ENCODE measurements at places on chromosomes 12 and 14.

GRCh38 chr14:90560558-90560957, 163.7 kb downstream of the CALM1 start:
- no peak for DNase-seq

- no peak for DNase-seq
Measured at GRCh38 chr12:109222062-109222461, 87.0 kb downstream of the FOXN4 start.

DNA sequence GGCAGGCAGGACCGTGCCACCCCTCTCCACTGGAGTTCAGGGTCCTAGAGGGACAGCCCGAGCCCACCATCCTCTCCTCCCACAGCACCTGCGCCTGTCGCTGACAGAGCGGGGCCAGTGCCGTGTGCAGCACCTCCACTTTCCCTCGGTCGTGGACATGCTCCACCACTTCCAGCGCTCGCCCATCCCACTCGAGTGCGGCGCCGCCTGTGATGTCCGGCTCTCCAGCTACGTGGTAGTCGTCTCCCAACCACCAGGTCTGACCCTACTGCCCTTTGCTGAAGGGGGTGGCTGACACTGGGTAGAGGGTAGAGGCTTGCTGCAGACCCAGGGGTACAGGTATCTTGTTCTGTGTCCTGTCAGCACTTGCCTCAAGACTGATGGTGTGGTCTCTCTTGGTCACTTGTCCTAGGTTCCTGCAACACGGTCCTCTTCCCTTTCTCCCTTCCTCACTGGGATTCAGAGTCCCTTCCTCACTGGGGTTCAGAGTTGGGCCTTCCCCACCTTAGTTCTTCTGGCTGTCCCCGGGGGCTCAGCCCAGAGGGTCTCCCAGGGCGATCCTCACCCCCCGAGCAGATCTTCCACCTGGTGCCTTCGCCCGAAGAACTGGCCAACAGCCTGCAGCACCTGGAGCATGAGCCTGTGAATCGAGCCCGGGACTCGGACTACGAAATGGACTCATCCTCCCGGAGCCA, 42.0 kb downstream of the SH2B3 start:
- no peak for DNase-seq

GRCh38 chr14:91185721-91186120, 58.8 kb downstream of the GPR68 start:
- DNase-seq: no peak

- DNase-seq: no peak
Measured at GRCh38 chr12:116882742-116883141, 1.5 kb upstream of the HRK start.

- DNase-seq: no peak
Measured at GRCh38 chr14:24368562-24369252, 723 bp downstream of the NFATC4 start.

DNA sequence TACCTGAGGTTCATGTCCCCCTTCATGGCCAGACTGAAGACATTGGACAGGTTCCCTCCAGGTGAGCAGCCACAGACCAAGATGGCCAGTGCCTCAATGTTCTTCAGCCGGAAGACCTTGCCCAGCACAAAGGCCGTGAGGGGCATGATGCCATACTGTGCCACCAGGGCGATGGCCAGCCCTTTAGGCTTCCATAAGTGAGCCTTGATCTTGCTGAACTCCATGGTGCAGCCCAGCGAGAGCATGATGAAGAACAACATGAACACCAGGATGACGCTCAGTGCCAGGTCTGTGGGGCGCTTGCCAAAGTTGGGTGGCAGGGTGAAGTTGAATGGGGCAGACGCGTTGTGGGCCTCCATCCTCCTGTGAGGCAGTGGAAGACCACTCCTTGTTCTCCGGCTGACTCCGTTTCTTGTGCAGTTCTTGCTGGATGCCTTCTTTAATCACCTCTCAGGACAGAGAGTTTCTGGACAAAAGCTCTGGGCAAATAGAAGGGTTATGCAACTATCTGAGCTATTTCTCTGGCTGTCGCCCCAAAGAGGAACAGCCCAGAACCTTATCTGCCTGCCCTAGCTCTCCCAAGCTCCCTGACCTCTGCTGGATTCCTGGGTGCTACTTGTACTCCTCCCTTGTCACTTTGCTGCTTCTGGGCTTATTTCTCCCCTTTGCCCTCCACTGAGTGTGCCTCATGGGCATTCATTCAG, at the start of gene SLC10A1:
Gene SLC10A1, minus strand, starts transcription at position 445 of the 704 bp plus-strand sequence. Its CDS starts 86 bp downstream, at position 359.
- no peak for DNase-seq

DNA sequence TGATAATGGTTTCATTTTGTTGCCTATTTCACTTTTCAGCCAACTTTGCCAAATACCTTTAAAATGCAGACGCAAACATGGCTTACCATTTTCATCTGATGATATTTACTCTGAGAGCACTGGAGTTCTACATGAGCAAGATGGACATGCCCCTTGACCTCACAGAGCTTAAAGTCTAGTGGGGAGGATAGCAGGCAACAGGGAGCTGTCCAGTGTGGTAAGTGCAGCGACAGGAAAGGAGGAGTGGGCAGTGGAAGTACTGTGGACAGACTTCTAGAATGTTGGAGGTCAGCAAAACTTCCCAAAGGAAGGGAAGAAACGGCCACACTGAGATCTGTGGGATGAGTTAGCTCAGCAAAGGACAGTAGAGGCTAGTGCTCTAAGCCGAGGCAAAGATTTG, 25.3 kb downstream of the LRIG3 start:
- no peak for DNase-seq

DNA sequence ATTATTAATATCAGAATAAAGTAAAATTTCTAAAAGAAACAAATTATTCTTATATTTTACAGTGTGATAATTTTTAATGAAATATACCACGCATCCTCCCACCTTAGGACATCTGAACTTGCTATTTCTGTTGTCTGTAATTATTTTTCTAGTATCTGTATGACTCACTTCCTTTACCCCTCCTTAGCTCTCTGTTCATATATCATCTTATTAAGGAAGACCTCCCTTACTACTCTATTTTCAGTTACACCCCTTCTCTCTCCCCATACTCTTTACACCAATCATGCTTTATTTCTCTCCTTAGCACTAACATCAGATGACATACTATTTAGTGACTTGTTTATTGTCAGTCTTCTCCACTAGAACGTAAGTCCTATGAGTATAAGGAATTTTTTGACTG, 34.2 kb upstream of the C12orf50 start:
- no peak for DNase-seq

DNA sequence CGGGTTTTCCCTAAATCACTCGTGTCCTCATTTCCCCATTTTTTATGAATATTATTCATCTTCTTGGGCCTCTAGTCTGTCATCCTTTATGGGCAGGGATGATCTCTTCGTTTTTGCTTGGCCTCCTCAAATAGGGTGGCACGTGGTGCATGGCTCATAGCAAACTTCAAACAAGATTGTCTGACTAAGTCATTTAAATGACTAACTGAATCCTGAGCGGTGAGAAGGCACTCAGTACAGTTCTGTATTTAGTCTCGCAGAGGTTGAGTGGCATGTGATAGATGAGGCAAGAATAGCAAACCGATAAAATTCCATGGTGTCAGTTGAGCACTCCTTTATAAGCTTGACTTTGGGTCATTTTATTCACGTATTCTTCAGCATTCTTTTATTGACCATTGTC, 5.7 kb upstream of the JDP2 start:
- peak; percentile 44 for DNase-seq

- no peak for DNase-seq
Measured at GRCh38 chr12:2803635-2804392, 8.7 kb upstream of the ITFG2 start.

DNA sequence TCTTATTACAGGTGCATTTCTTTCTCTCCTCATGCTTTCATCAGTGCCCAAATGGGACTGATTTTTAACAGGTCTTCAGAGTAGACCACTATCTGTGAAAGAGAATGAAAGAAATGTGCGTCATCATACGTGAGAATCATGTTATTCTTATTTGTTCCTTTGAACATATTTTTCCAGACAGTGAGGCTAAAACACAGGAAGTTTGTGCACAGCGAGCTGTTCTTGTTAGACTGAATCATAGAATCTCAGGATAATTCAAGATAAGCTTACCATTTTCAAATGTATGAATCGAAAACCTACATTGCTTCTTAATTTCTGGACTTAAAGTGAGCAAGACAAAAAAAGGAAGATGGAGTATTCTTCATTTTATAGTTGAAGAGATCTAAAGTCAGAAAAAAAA, 383.1 kb downstream of the EGLN3 start:
- no peak for DNase-seq

DNA sequence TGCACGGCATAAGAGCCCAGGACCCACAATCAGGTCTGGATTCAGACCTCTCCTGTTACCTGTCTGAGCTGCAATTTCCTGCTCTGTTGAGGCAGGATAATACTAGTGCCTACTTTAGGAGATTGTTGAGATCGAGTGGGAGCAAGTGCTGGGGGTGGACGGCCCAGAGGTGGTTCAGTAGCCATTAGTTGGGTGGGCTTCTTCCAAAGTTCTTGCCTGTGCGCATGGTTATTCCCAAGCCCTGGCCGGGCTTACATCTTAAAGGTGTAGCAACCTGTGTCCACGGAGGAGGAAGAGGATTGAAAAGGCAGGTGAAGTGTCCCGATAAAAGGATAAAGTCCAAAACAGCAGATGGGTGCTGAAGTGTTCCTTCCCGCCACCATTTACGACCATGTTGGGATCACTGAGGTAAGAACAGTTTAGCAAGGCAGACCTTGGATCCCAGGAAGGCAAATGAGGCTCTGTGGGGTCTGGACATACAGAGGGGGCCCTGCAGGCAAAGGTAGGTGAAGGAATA, 33.8 kb downstream of the ACACB start:
- no peak for DNase-seq

DNA sequence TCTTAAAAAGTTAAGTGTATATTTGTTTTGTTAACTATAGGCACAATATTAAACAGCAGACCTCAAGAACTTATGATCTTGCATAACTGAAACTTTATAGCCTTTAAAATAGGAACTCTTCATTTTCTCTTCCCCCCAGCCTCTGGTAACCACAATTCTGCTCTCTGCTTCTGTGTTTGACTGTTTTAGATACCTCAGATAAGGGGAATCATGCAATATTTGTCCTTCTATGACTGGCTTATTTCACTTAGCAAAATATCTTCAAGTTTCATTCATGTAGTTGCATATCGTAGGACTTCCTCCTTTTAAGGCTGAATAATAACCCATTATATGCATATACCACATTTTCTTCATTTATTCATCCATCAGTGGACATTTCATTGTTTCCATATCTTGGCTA, 131.3 kb downstream of the PTPRO start:
- DNase-seq: no peak

GRCh38 chr12:59077575-59078426, 157.5 kb upstream of the LRIG3 start:
- DNase-seq: no peak

DNA sequence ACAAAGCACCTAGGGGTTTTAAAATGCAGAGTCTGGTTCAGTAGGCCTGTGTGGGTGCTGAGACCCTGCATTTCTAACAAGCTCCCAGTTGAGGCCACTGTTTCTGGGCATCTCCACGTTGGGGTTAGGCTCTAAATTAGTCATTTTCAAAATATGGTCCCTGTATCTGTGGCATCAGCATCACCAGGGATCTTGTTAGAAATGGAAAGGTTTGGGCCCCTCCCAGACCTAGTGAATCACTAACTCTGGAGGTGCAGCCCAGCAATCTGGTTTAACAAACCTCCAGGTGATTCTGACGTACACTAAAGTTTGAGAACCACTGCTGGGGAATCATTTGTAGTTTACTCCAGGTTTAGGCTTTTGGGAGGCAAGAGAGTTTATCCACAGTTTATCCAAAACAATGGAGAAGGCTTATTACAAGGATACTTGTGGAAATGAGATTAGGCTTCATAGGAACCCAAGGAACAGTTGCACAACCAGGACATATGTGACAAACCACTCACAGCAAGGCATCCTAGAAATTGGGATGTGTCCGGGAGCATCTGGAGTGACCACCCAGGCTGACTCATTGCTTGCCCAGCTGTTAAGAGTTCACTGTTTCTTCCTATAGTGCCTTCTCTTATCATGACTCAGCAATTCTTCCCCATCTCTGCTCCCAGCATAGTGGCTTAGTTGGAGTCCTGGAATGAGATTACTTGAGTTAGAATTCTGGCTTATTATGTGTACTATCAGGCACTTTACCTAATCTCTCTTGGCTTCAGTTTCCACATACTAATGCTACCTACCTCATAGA, 71.6 kb upstream of the STXBP6 start:
- no peak for DNase-seq

- no peak for DNase-seq
Measured at GRCh38 chr14:99516871-99517642, 35.8 kb downstream of the CCNK start.

DNA sequence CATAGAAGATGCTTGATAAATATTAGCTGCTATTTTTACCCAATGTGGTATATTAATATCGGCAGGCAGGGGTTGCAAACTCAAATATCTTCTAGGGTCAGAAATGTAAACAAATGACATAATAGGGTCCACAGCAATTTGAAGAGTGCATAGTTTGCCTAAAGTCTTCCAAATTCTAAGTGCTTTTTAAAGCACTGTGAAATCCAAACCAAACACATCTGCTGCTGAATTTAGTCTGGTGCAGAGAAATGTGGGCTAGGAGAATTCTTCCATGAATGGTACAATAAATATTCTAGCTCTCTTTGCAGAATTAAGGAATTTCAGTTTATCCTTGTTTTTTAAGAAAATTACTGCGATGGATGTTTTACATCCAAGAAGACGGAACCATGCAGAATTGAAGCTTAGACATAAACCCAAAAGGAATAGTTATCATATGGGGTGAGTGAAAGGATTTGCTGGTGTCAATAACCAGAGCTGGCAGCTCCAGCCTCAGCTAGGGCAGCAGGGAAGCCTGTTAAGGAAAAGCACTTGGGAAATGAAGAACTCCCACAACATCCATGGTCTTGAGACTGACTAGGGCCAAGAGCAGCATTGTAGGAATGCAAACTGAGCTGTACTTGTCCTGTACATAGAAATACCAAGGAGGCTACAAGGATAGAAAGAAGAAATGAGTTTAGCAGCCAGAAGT, 65.5 kb downstream of the PTPRR start:
- no peak for DNase-seq

- no peak for DNase-seq
Measured at GRCh38 chr14:57461777-57462320, 31.8 kb downstream of the CCDC198 start.

DNA sequence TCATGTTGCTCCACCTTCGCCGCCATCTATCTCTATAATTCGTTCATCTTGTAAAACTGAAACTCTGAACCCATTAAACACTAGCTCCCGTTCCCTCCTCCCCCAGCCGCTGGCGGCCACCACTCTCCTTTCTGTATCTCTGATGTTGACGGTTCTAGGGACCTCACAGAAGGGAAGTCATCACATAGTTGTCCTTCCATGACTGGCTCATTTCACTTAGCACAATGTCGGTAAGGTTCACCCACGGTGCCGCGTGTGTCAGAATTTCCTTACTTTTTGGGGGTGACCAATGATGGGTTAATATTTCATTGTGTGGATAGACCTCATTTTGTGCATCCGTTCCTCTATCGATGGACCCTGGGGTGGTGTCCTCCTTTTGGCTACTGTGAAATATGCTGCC, 2.0 kb upstream of the CACNA2D4 start:
- no peak for DNase-seq

GRCh38 chr12:109477185-109477962, at the start of the genes KCTD10 and UBE3B:
KCTD10 (minus strand) TSS chr12:109477300; CDS start chr12:109477262, 38 bp downstream.
UBE3B (plus strand) TSS chr12:109477634; CDS start chr12:109483552, 5,918 bp downstream.
- DNase-seq: peak; percentile 78

- DNase-seq: no peak
Measured at GRCh38 chr12:99253068-99253467, 394.5 kb upstream of the GARIN6 start.

- no peak for DNase-seq
Measured at GRCh38 chr12:121776190-121777098, 17.0 kb downstream of the RHOF start.

GRCh38 chr14:100391724-100392123, 68.6 kb downstream of the SLC25A47 start:
- no peak for DNase-seq

- no peak for DNase-seq
Measured at GRCh38 chr12:90729736-90730135, 225.2 kb downstream of the CCER1 start.
